CD4-positive, alpha-beta T cell (primary cell): ENCODE measurements at places on chromosomes 7 and 10. TPM values are rescaled to one million over a fixed set of nuclear protein-coding genes. Genes with fewer than 3 reads are reported as not detected.

- H3K27ac ChIP-seq = no peak overlapping the region
- no peak overlapping the region for H3K4me3 ChIP-seq
- H3K27me3 ChIP-seq = peaks cover 21% of the 10 kb centered on the region
- no peak for DNase-seq
These were observed 3.1 kb upstream of the STEAP4 start for GRCh38 chr7:88309819-88310218.

GRCh38 chr10:35211390-35211789, 84.7 kb downstream of the CREM start:
- H3K4me3 ChIP-seq = no peak overlapping the region
- DNase-seq = no peak
- no peak overlapping the region for H3K27ac ChIP-seq
- H3K4me1 ChIP-seq = peaks cover 7% of the 10 kb centered on the region

- no peaks in the 10 kb centered on the region for H3K4me1 ChIP-seq
- no peak for DNase-seq
- no peaks in the 10 kb centered on the region for H3K36me3 ChIP-seq
- H3K27me3 ChIP-seq = no peaks in the 10 kb centered on the region
- H3K4me3 ChIP-seq = no peak overlapping the region
These were observed 154.8 kb downstream of the DNAJB9 start for GRCh38 chr7:108724251-108725100.

- peaks cover 4% of the 10 kb centered on the region for H3K27me3 ChIP-seq
- DNase-seq = no peak
- H3K36me3 ChIP-seq = no peaks in the 10 kb centered on the region
- no peak overlapping the region for H3K4me3 ChIP-seq
- no peaks in the 10 kb centered on the region for H3K4me1 ChIP-seq
These were observed 609.0 kb downstream of the SDK1 start for GRCh38 chr7:3910054-3910453.

DNA sequence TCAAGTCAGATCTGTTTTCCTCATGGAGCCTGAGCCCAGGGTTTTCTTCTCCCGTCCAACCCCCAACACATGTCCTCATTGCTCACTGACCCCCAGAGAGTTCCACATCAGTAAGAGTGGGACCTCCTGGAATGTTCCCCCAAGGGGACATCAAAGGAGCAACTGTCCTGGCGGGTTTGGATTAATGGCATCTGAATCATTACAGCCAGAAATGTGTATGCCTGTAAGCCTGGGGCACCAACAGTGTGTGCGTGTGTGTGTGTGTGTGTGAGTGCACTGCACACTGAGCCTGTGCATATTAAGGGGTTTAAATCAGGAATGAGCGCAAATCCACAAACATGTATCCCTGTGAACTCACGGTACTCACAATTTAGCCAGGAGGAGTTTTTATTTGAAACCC, 222.3 kb downstream of the PLXNA4 start:
- no peaks in the 10 kb centered on the region for H3K4me1 ChIP-seq
- H3K27me3 ChIP-seq = peaks cover 3% of the 10 kb centered on the region
- no peak overlapping the region for H3K27ac ChIP-seq
- DNase-seq = no peak
- no peak overlapping the region for H3K4me3 ChIP-seq

GRCh38 chr7:916291-916941, 38.1 kb downstream of the ADAP1 start:
- no peaks in the 10 kb centered on the region for H3K36me3 ChIP-seq
- no peaks in the 10 kb centered on the region for H3K27me3 ChIP-seq
- DNase-seq = no peak
- no peak overlapping the region for H3K4me3 ChIP-seq

DNA sequence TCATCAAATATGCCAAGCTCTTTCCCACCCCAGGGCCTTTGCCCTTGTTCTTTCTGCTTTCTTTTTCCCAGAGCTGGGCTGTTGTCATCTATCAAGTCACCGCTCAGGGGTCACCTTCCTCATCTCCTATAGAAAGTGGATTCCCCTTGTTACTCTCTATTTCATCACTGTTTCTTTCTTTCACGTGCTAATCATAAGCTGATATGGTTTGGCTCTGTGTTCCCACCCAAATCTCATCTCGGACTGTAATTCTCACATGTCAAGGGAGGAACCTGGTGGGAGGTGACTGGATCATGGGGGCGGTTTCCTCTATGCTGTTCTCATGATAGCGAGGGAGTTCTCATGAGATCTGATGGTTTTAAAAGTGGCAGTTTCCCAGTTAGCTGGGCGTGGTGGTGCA, 17.0 kb upstream of the TIAL1 start:
- H3K27me3 ChIP-seq = no peaks in the 10 kb centered on the region
- peaks cover 2% of the 10 kb centered on the region for H3K4me1 ChIP-seq
- no peaks in the 10 kb centered on the region for H3K36me3 ChIP-seq
- no peak for DNase-seq
- no peak overlapping the region for H3K27ac ChIP-seq

GRCh38 chr10:36538953-36539586, 586.3 kb upstream of the ANKRD30A start:
- no peaks in the 10 kb centered on the region for H3K36me3 ChIP-seq
- no peak overlapping the region for H3K27ac ChIP-seq
- no peaks in the 10 kb centered on the region for H3K27me3 ChIP-seq
- H3K4me1 ChIP-seq = no peaks in the 10 kb centered on the region
- H3K4me3 ChIP-seq = no peak overlapping the region

DNA sequence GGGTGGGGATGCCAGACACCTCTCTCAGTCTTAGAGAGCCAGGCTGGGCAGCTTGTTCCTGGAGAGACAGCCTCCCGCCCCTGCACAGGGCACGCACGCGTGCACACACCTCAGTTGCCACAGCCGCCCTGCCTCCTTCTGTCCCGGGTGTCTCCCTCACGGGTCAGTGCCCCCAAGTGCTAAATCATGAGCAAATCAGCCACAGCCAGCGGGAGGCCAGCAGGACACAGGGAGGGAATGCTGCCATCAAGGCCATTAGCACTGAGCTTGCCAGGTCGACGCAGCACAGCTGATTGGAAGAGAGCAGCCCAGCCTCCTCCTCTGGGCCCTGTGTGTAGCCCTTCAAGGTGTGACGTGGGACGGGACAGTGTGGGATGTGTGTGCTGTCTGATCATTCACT, 130.4 kb downstream of the CDH23 start:
- no peaks in the 10 kb centered on the region for H3K36me3 ChIP-seq
- no peak overlapping the region for H3K4me3 ChIP-seq
- no peak overlapping the region for H3K27ac ChIP-seq
- peaks cover 3% of the 10 kb centered on the region for H3K4me1 ChIP-seq

- H3K4me1 ChIP-seq = peaks cover 25% of the 10 kb centered on the region
- H3K27ac ChIP-seq = no peak overlapping the region
- peak overlapping the region; percentile 12 for H3K4me3 ChIP-seq
- no peak for DNase-seq
- no peaks in the 10 kb centered on the region for H3K36me3 ChIP-seq
These were observed 1.9 kb downstream of the TET1 start for GRCh38 chr10:68561865-68562649.

- no peak overlapping the region for H3K27ac ChIP-seq
- DNase-seq = no peak
- no peaks in the 10 kb centered on the region for H3K4me1 ChIP-seq
- H3K36me3 ChIP-seq = no peaks in the 10 kb centered on the region
These were observed 13.8 kb downstream of the GPNMB start for GRCh38 chr7:23260371-23260770.

Gene SLC26A5
- total RNA-seq = not detected

Gene TMEM176B
- total RNA-seq = not detected

Gene AKR1D1
- not detected for total RNA-seq

Gene HOXA3
- not detected for total RNA-seq
